ENCODE measurements at places on chromosomes 6 and 20. TPM values are rescaled to one million over a fixed set of nuclear protein-coding genes. Genes with fewer than 3 reads are reported as not detected.

BMP6 gene
- total RNA-seq = 2.8 TPM

PAK5 gene
- total RNA-seq = 0.21 TPM

RIMS4 gene
- total RNA-seq = 3.2 TPM

SCRT2 gene
- not detected for total RNA-seq

POM121L2 gene
- not detected for total RNA-seq

EYS gene
- 0.17 TPM for total RNA-seq

HAO1 gene
- total RNA-seq = not detected

SAMD5 gene
- 2.1 TPM for total RNA-seq

CYP21A2 gene
- 0.48 TPM for total RNA-seq

SLPI gene
- 79.8 TPM for total RNA-seq
